Activated naive CD8-positive, alpha-beta T cell treated with anti-CD3 and anti-CD28 coated beads, Interleukin-2, amount 10 ng/mL, durations not matched to agents 7 days and 5 days (primary cell): ENCODE measurements at places on chromosomes 7 and 10. TPM values are rescaled to one million over a fixed set of nuclear protein-coding genes. Genes with fewer than 3 reads are reported as not detected.

GRCh38 chr7:117190746-117191435 lies 132.0 kb downstream of the WNT2 start:
- no peaks in the 10 kb centered on the region for H3K36me3 ChIP-seq
- no peak overlapping the region for H3K4me3 ChIP-seq
- no peak overlapping the region for H3K27ac ChIP-seq

GRCh38 chr7:17185690-17186070 lies 112.8 kb upstream of the AHR start:
- DNase-seq, result no peak
- H3K4me3 ChIP-seq, result no peak overlapping the region
- H3K27ac ChIP-seq, result no peak overlapping the region
- peaks cover 8% of the 10 kb centered on the region for H3K4me1 ChIP-seq
- no peaks in the 10 kb centered on the region for H3K27me3 ChIP-seq
- peaks cover 4% of the 10 kb centered on the region for H3K36me3 ChIP-seq

The NKX1-2 gene
- not detected for total RNA-seq

The AKR1C8 gene
- total RNA-seq, result 0.48 TPM

DNA sequence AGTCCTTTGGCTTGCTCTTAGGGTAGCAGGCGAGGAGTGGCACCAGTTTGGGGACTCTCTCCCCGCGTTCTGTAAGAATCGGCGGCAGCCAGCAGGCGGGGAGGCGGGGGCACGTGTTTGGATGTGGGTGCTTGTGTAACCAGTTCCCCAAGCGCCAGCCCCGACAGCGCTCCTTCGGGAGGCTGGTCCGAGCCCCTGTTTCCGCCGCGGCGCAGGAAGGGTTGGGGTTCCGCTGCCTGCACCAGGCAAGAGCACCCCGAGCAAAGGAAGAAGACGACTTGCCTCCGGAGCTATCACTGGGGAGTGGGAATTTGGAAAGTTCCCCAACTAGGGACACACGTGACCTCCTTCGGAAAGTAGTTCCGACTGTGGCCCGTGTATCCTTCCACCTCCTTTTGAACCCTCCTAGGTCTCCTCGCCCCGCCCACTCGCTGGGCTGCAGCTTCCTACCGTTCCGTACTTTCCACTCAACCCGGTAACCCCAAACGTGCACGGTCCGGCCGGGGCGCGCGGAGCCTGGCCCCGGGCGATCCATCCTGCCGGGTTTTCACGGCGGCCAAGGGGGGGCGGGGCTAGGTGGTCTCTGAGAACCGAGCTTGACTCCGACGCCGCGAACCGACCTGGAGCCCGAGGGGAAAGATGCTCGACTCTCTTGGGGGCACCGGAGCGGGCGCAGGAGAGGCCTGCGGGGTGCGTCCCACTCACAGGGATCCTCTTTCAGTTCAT lies 1.2 kb downstream of the KLLN start:
- H3K4me3 ChIP-seq, result peak overlapping the region; percentile 92
- peak overlapping the region; percentile 95 for H3K27ac ChIP-seq
- H3K4me1 ChIP-seq, result peaks cover 21% of the 10 kb centered on the region
- peaks cover 17% of the 10 kb centered on the region for H3K36me3 ChIP-seq
- H3K27me3 ChIP-seq, result no peaks in the 10 kb centered on the region
- DNase-seq, result peak; percentile 95

The MEOX2 gene
- not detected for total RNA-seq

DNA sequence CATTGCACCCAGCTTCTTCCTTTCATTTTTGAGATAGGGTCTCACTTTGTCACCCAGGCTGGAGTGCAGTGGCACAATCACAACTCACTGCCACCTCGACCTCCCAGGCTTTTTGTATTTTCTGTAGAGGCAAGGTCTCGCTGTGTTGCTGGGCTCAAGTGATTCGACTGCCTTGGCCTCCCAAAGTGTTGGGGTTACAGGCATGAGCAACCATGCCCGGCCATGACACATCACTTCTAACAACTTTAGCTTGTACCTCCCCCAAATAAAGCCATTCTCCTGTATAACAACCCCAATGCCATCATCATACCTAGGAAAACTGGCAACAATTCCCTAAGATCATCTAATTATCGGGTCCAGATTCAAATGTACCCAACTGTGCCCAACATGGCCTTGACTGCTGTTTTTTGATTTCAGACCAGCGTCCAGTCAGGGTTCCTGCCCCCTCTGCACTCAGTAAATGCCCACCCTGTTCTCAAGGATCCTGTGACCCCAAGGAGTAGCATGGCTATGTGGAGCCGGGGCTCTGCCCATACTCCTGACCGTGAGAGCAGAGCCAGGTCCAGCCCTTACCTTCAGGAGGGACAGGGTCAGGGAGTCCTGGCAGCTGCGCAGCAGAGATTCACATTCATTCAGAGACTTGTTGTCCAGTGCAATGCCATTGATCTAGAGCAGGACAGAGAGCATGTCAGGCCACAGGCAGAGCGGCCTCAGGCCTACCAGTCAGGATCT lies 102.6 kb downstream of the DLG5 start:
- no peak for DNase-seq
- H3K4me1 ChIP-seq, result peaks cover 9% of the 10 kb centered on the region
- no peaks in the 10 kb centered on the region for H3K36me3 ChIP-seq
- no peaks in the 10 kb centered on the region for H3K27me3 ChIP-seq

DNA sequence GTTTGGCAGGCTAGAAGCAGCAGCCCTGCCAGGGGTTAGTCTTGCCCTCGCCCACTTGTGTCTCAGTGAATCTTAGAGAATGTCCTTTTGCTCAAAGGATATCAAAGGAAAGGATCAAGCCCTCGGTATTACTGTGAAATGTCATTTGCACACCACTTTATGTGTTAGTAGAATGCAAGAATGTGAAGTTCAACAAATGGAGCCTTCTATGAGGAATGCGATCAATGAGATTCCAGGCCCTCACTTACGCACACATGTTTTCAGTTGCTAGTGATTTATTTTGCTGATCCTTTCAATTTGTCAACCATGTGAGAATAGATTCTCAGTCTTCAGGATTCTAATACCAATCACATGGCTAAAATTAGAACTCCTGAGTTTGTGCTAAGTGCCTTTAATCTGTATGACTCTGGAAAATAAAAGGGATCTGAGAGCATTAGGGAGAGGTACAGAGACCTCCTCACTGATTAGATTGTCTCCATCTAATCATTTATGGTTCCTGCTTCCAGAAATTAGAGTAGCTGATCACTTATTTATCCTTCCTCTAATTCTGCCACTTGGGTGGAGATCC lies 123.0 kb upstream of the SP4 start:
- H3K27ac ChIP-seq, result no peak overlapping the region
- no peak overlapping the region for H3K4me3 ChIP-seq
- no peaks in the 10 kb centered on the region for H3K27me3 ChIP-seq
